Stomach (tissue), 19 donors: ENCODE measurements at places on chromosomes 2 and 18. TPM values are rescaled to one million over a fixed set of nuclear protein-coding genes. Genes with fewer than 3 reads are reported as not detected.

Gene GAREM2
- not detected for total RNA-seq

DNA sequence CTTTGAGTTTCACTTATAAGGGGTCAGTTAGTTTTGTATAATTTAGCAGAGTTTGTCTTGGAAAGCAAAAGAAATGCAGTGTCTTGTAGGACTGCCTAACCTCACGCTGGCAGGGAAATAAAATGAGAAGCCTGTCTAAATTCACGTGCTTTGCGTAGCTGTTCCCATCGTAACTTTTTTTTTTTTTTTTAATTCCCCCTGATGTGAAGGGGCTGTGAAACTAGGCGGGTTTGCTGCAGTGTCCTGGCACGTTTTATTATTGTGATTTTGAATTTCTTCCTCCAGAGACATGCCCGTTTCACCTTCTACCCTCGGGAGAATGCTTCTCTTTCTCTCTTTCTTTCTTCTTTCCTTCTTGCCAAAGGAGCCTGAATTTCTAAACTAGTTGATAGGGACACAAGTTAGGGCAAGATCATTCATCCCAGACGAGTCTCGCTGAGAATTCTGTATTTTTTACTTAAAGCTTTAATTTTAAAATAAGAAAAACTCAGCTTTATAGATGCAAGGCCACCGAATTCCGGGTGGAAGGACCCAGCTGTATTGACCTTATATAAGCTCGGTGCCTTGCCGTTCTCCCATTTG, 2.3 kb downstream of the MEIS1 start:
- no peak for DNase-seq

- DNase-seq = no peak
These were observed 17.0 kb downstream of the CDC42EP3 start for GRCh38 chr2:37654419-37654818.

DNA sequence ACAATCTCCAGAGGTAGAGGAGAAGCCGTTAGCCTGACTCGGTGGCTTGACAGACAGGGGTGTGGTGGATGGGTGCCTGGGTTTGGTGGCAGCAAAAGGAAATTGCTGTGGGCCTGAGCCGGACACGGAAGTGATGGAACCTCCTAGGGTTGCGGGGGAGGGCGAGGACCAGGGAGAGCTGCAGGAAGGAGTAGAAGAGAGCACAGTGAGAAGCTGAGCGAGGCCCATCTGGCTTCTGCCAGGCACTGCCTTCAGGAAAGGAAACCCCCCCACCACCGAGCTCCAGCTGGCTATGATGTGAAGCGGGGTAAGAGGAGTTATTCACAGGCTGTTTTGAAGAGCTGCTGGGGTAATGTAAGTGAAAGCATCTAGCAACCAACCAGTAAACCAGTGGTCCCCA, 134.6 kb downstream of the TSN start:
- no peak for DNase-seq
